H1 (cell line): ENCODE measurements at places on chromosomes 12 and 14. TPM values are rescaled to one million over a fixed set of nuclear protein-coding genes. Genes with fewer than 3 reads are reported as not detected.
A peak's percentile ranks its signal among the peaks of the same experiment; 100 is the strongest.

- peak; percentile 29 for DNase-seq
Observed at GRCh38 chr14:62179367-62180018, 417.3 kb downstream of the SNAPC1 start.

GRCh38 chr12:92290350-92290695, 144.7 kb upstream of the BTG1 start:
- DNase-seq = no peak

DNA sequence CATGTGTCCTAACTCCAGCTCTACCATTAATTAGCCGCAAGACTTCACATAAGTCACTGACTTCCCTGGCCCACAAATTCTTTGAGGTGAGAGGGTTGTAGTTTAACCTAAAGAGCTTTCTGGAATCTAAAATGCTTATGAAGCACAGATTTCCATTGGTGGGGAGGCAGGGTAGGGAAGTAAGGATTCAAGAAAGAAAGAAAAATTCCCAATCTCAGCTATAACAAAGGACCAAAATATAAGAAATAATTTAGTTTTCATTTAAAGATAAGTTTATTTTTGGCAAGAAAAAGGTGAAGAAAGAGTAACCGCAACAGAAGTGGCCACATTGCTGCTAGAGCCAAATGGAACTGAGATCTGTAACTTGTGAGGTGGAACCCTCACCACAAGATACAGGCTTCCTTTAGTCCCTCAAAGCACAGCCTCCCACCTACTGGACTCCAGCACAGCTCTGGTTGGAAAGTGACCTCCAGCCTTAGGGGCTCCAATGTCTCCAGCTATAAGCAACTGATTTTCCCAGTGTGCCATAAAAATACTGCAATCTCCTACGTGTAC, 23.6 kb downstream of the DAD1 start:
- DNase-seq = no peak

- DNase-seq = no peak
Observed at GRCh38 chr12:42638697-42639096, 49.2 kb upstream of the PRICKLE1 start.

Gene MYH6
- total RNA-seq = not detected in 2 replicates

Gene DTX1
- 6.9 and 8.6 TPM in 2 replicates for total RNA-seq

DNA sequence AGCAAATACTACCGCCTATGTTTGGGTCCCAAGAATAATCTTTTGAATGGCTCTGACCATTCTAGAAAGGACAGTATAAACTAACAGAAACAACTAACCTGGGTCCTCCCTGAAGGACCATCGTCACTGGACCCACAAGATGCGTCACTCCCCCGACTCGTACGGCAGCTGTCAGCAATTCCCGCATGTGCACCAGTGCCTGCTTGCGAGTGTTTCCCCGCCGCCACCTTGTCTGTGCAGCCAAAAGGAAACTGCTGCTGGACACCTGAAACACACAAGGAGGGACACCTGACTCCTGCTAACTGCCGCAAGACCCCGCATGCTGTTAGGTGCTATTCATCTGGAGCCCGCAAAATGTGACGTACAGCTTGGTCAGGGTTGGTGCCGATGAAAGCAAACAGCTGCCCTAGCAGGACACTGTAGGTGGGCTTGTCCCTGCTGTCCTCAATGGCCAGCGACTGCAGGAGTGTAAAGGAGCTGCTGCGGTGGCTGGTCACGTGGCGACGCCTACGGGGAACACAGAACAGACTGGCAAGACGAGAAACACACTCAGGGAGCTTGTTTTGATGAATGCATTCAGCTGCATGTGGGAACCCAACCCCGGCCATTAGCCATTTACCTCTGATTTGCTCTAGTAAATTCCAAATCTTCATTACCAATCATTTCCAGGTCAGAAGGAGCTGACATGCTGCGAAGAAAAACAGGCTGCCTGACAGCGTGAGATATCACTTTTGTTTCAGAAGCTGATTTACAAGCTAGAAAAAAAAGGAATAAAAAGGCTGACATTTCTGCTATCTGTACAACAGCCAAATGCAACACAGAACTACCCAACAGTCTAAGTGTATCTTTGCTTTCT, 118.1 kb downstream of the TRAFD1 start:
- DNase-seq = no peak

- no peak for DNase-seq
Observed at GRCh38 chr12:31035967-31036665, 37.5 kb upstream of the DDX11 start.

DNA sequence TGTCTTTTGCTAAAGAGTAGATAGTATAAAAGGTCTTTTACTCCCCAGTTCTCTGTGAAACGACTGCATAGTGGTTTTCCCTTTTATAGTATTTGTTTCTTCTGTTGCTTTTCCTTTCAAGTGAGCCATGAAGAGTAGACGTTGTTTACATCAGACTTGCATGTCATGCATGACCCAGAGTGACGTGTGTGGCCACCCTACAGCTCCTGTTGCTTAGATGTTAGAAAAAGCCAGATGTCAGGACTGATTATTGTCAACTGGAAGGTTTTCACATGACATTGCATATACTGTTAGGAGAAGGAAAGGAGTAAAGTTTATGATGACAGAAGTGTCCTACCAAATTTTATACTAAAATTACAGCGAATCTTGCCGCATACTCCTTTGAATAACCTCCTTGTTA, 1.3 kb upstream of the RD3L start:
- DNase-seq = no peak

GRCh38 chr12:96719660-96720362, 187.2 kb upstream of the NEDD1 start:
- DNase-seq = no peak

- DNase-seq = no peak
Observed at GRCh38 chr14:105363847-105364708, 34.3 kb upstream of the TEX22 start.

- DNase-seq = no peak
Observed at GRCh38 chr12:97912943-97913342, 450.3 kb downstream of the RMST start.

Gene HHIPL1
- 2.6 and 3.1 TPM in 2 replicates for total RNA-seq

- DNase-seq = no peak
Observed at GRCh38 chr12:67354322-67354721, 85.2 kb downstream of the CAND1 start.

Gene IL23A
- total RNA-seq = 1.4 and 2.3 TPM in 2 replicates

Gene BICDL1
- total RNA-seq = 25.9 and 26.9 TPM in 2 replicates

- DNase-seq = no peak
Observed at GRCh38 chr14:71070169-71070568, 162.9 kb downstream of the PCNX1 start.

DNA sequence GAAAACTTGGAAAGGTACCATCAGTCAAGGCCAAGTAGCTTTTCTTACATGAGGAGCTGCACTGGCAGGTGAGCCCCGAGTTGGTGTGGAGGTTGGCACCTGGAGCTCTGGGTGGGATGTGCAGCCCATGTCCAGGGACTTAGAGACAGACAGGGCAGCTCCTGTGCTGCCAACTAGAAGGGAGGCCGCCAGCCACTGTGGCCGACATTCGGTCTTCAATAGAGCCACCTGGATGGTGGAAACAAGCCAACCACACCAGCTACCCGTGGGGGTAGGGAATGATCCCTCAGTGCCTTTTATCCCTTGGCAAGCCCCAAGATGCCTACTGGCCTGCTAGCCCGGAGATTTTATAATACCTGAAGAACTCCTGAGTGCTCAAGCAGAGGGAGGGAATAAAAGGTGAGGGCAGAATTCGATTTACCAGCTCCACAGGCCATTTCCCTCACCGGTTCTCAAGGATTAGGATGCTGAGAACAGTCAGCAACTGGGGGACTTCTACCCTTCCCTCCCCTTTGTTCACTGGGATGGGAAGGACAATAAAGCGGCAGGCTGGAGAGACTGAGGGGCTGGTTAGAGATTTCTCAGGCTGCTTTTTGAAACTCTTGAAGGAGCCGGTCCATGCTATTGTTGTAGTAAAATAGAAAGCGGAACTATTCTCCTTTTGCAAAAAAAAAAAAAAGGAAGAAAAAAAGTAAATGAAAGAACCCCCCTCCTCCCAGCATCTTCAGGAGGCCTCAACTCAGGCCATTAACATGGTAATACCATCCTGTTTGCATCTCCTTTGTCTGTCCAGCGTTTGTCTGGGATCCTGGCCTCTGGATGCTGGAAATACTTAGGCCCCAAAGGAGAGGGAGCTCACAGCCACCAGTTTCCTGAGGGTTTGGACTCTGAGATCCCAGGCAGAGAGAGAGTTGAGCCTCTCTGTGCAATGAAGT, 321.6 kb downstream of the ZFP36L1 start:
- peak; percentile 52 for DNase-seq

Gene IFNG-AS1
- not detected in 2 replicates for total RNA-seq

Gene KRT76
- not detected in 2 replicates for total RNA-seq

DNA sequence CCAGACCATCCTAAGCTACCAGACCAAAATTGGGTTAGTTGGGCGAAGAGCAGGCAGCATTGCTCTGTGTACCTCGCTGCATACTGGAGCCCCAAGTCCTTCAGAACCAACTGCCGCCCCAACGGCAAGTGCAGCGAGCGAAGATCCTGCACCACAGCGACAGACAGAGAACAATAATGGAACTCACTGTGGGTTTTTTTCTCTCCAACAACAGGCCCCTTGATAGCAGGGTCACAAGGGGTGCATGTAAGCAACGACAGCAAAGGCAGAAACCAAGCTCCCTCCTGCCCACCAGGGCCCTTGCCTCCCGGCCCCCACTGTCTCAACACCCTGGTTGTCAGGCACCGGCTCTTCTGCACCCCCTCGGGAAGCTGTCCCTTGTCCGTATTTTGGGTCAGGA, 39.0 kb downstream of the RNF34 start:
- no peak for DNase-seq

- peak; percentile 80 for DNase-seq
Observed at GRCh38 chr12:98856897-98857540, 211.9 kb downstream of the APAF1 start.

- DNase-seq = no peak
Observed at GRCh38 chr12:59733200-59733599, 137.4 kb downstream of the SLC16A7 start.
